B cell (primary cell): ENCODE measurements at places on chromosomes 1 and 21. TPM values are rescaled to one million over a fixed set of nuclear protein-coding genes. Genes with fewer than 3 reads are reported as not detected.

DNA sequence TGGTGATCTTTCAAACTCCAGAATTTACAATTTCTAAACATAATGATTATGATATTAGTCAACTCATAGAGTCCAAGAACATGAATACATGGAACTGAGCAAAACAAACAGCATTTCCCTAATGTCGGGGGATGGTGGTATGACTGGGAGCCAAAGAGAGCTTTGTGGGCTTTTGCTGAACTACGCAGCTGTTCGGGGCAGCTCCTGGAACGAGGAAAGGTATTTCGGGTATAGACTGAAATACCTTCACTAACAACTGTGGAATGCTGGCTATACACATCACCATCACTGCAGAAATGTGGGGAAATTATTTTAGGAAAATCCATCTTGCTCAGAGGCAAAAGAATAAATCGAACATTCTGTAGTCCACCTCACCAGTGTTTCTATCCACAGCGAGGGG is 30.2 kb upstream of the VPS26C start:
- no peak for DNase-seq

GRCh38 chr1:111647736-111648135 is 28.1 kb downstream of the RAP1A start:
- DNase-seq, result no peak

- DNase-seq, result no peak
Measured at GRCh38 chr1:150473659-150474058, 13.6 kb upstream of the TARS2 start.

The RASAL2 gene
- 0.02 and 0.12 TPM in 2 replicates for total RNA-seq

The RPE65 gene
- not detected in 2 replicates for total RNA-seq
